ENCODE measurements at places on chromosomes 2 and 18. TPM values are rescaled to one million over a fixed set of nuclear protein-coding genes. Genes with fewer than 3 reads are reported as not detected.
A peak's percentile ranks its signal among the peaks of the same experiment; 100 is the strongest.

GRCh38 chr2:139160836-139161235 lies 380.6 kb upstream of the NXPH2 start:
- DNase-seq = no peak

- no peak for DNase-seq
Measured at GRCh38 chr18:63476668-63477067, at the start of gene SERPINB5. SERPINB5 (plus strand) TSS chr18:63476958; CDS start chr18:63484429, 7,471 bp downstream.

GRCh38 chr18:35451032-35451431 lies 46.7 kb downstream of the INO80C start:
- no peak for DNase-seq

GRCh38 chr2:54438271-54438670 lies 17.9 kb upstream of the SPTBN1 start:
- no peak for DNase-seq

AQP12A gene
- total RNA-seq = not detected

MYOM1 gene
- 2.4 TPM for total RNA-seq

DNA sequence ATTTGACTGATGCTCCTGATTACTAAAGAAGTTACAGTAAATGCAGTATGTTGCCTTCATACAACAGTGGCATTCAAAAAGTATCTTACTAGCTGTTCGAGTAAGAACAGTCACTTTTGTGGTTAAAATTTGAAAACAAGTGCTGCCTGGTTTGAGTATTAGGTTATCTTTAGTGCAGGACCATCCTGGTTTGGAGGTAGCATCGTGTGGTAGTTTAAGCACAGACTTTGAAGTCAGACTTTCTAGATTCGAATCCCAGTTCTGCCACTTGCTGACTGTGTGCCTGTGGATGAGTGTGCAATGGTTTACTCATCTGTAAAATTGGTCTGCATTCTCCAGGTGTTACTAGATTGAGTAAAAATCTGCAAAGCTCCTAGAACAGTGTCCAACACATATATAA lies 96.8 kb downstream of the SGPP2 start:
- no peak for DNase-seq

DNA sequence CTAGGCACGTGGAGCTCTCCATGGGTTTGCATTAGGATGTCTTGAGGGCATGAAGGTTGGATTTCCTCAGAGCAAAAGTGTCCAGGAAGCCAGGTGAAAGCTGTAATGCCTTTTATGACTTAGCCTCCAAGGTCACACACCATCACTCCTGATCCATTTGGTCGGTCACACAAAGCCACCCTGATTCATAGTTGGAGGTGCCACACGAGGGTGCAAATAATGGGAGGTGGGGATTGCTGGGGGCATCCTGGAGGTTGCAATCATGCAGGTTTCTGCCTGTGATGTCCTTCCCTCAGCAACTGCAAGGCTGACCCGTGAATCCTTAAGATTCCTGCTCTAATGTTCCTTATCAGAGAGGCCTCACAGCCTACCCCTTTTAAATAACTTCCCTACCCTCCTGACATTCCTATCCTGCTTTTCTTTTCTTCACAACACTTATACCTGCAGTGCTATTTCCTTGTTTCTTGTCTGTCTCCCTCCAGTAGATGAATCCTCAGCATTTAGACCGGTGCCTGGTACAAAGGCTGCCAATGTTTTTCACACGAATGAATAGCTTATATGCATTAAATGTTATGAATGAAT lies 97.1 kb downstream of the LIPG start:
- DNase-seq = no peak

SLC4A5 gene
- 2.5 TPM for total RNA-seq

HMSD gene
- total RNA-seq = 9.6 TPM

DNA sequence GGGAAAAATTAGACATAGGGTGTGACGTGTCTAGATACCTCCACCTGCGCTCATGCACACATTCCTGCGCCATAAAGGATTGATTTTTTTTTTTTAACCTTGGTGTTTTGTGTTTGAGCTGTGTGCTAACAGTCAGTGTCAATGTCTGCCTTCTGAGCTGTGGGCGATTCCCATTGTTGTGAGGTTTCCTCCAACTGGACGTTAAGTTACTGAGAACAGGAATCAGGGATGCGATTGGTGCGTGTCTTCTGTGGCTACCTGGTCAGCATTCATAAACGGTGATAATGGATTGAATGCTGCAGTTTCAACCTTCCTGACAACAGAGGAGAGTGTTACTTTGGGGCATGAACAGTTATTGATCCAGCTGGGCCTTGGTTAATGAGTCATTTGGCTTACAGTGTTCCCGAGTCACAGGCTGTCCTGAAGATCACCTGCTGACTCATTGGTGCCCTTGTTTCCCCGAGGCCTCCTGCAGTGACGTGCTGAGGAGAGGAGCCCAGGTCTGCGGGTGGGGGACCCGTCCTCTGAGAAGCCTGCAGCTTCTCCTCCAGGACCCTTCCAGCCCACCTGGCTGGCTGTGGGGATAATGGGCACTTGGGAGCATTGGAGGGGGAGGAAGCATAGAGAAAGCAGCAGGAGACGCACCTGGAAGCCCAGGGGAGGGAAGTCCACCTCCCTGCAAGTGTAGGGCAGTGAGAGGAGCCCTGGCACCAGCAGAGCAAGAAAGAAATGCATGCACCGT lies 25.8 kb upstream of the CABYR start:
- DNase-seq = no peak

DNA sequence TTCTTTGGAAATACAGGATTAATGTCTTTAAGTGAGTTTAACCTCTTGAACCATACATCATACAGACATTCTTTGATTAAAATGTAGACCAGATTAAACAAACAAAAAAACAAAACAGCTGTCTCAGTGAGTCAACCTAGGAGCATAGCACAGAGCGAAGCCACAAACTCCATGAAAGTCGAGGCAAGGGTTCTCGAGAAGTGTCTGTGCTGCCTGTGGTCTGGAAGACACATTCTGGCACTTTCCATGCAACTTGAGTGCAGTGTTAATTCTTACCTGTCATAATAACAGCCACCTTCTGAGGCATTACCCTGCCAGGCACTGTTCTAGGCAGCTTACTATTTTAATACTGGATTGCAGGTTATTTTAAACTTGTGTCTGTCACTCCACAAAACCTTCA lies 435.5 kb upstream of the MMADHC start:
- peak; percentile 20 for DNase-seq

GRCh38 chr2:33859811-33860461 lies 260.8 kb upstream of the FAM98A start:
- DNase-seq = no peak

ELOA2 gene
- total RNA-seq = not detected
